SIG-M5 (cell line): ENCODE measurements at places on chromosomes 16 and 17.

DNA sequence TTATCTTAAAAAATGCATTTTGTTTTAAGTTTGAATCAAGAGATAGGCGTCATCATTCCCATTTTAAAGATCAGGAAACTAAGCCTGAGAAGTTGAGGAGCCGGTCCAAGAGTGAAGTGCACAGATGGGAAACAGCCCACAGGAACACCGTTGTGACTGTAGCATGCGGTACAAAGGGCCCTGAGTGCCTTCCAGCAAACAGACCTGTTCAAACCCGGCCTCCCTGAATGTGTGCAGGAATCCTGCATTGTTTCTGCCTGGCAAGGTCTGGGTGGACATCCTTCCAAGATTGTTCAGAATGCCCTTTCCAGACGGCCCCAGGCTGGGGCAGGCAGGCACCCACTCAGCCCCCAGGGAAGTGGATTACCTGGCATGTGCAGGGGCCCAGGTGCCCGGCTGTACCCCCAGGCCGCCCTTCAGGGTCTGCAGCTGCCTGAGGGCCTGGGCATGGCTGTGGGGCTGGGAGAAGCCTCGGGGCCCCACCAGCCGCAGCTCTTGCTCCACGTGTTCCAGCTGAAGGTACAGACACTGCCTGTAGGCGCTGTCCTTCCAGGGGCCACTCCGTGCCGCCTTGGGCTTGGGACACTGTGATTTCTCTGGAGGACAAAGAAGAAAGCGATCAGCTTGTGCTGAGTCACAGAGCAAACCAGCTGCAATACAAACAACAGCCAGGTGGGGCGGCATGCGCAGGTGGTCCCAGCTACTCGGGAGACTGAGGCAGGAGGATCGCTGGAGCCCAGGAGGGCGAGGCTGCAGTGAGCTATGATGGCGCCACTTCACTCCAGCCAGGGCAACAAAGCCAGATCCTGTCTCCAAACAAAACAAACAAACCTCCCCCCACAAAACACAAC is 45.0 kb upstream of the GCSH start:
- DNase-seq = no peak

GRCh38 chr17:45441526-45442310 is 9.0 kb upstream of the ARHGAP27 start:
- no peak for DNase-seq

DNA sequence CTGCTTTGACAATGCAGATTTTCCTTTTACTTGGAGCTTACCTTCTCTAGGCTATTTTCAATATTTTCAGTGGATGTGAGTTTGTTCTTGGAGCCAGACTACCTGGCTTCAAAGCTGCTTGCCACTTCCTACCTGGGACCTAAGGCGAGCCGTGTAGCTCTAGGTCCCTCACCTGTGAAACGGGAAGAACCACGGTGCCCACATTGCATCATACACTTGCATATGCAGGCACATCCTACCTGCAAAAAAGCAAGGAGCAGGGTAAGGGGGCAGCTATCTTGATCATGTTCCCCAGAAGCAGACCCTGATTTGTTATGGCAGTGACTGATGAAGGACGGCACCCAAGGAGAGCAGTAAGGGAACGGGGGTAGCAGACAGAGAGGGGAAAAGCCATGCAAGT is 27.0 kb upstream of the MPRIP start:
- no peak for DNase-seq

DNA sequence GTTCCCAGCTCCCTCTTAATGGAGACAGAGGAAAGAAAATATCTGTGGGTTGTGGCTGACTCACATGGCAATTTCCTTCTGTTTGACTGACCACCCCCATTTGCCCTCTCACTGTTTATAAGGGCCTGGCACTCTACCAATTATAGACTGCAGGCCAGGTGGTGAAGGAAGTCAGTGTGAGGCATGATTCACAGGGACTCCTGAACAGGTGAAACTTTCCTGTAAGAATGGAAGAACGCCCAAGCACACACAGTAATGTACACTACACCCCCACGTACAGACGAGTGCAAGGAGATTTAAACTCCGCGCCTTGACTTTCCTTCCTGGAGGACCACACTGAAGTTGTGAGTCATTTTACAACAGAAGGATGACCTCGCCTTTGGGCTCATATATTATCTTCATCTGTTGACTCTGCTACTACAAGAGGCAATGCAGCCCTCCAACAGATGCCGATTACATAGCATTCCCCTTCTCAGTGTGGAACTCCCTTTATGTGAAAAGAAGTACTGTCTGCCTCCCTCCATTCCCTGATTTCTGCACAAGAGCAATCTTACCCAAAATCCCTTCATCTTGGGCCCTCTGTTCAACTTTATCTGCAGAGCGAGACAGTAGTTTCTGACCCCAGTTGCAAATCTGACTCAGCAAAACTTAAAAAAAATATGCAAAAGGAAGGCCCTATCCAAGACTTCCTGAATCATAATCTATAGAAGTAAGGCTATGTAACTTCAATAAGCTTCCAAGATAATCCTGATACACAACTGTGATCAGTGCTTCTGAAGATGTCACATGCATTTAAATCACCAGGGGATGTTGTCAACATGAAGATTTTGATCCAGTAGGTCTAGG is 163.6 kb downstream of the SHISA6 start:
- DNase-seq = no peak

GRCh38 chr17:80105762-80106161 is 4.4 kb downstream of the GAA start:
- DNase-seq = no peak

- no peak for DNase-seq
These were observed 47.7 kb downstream of the TK2 start for GRCh38 chr16:66502020-66502913.

GRCh38 chr17:1759529-1759928 is 2.3 kb upstream of the SERPINF1 start:
- no peak for DNase-seq

- DNase-seq = no peak
These were observed 65.8 kb downstream of the FTO start for GRCh38 chr16:53769787-53770186.

DNA sequence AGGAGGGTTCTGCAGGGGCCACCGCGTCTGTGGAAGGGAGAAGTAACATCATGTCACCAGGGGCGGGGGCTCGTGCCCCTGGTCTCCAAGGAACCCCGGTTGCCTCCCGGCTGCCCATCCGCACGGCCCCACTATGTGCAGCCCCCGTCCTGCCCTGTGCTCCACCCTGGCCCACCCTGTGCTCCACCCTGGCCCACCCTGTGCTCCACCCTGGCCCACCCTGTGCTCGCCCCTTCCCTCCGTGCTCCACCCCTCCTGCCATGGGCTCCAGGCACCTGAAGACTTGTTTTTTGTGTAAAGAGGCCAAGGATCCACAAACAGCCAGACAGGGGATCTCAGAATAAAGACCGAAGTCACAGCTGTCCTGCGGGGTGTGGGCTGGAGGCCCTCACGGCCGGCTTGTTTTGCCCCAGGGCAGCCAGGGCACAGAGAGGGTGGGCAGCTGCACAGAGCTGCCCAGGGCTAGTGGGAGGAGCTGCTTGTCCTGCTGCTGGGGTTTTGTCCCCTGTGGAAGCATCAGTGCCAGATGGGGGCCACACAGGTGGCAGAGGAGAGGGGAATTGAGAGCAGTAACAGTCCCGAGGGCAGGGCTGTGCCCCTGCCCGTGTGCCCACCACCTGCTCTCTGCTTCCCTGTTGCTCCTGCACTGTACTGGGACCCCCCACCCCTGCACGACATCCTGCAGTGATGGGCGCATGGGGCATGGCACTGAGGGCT is 147.0 kb upstream of the CIBAR2 start:
- DNase-seq = no peak

- no peak for DNase-seq
These were observed 64.1 kb upstream of the HSBP1 start for GRCh38 chr16:83743720-83744119.

DNA sequence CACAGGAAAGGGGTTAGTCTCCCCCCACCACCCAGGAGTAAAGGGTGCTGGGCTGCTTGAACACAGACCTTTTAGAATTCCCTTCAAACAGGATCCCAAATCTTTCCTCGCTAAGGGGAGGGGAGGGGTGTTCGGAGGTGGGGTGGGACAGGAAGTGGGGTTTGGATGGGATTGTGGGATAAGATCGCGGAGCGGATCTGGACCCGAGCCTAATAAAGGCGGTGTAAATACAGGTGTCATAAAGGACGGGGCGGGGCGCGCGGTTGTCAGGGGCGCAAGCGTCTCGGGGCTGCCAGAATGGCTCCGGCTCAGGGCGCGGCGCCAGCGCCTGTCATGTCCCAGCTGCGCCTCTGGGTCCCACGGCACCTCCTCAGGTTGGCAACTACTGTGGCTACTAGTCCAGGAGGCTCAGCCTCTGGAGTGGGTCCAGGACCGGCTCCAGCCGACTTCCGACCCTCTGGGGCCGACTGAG is 59.8 kb upstream of the FBXO47 start:
- DNase-seq = no peak

DNA sequence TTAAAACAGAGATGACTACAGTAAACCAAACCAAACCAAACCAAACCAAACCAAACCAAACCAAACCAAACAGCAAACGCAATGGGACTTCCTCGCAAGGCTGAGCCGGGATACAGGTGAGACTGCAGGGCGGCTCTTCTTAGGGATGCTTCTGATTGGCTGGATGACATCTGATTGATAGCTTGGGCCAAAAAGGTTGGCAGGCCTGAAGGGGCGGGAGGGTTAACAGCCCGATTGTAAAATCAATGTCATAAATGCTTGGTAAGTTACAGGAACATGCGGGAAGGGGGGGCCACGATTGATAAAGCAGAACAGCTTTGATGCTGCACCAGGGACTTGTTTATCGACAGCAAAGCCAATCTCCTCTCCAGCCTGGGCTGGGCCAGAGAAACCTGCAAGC is 86.1 kb downstream of the ZFHX3 start:
- no peak for DNase-seq

- DNase-seq = no peak
These were observed 38.0 kb upstream of the GSG1L start for GRCh38 chr16:28101533-28101890.

DNA sequence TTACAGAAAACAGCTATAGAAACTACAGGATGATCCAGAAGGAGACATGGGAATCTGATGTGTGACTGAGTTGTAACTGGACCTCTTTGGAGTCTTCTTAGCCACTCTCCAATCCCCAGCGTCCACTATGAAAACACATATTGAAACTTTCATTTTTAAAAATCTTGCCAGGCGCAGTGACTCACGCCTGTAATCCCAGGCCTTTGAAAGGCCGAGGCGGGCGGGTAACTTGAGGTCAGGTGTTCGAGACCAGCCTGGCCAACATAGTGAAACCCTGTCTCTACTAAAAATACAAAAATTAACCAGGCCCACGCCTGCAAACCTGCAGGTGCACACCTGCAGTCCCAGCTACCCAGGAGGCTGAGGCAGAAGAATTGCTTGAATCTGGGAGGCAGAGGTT is 53.3 kb downstream of the HIC1 start:
- DNase-seq = no peak

- no peak for DNase-seq
These were observed 20.6 kb downstream of the MPRIP start for GRCh38 chr17:17062866-17063265.
